ENCODE measurements at places on chromosomes 1 and 21.

DNA sequence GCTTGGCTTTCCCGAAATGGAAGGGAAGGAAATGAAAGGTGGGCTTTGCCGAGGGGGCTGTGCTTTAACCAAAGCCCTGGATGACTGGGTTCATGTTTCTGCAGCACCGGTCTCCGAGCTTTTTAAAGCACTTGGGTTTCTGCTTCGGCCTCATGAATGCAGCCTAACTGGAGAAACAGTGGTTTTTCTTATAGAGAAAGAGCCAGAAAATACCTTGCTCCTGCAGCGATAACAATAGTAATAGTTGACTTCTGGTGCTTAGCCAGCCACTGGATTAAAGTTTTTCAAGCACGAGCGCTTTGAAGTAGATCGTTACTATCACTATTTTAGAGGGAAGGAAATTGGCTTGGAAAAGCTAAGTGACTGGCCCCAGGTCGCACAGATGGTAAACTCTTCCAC, 500 bp upstream of the DOCK7 start:
- no peak for DNase-seq

- no peak for DNase-seq
Measured at GRCh38 chr21:36415375-36415774, 30.2 kb downstream of the CHAF1B start.

- no peak for DNase-seq
Measured at GRCh38 chr1:197277166-197277565, 9.1 kb downstream of the CRB1 start.

GRCh38 chr1:29860056-29860455, 623.7 kb downstream of the PTPRU start:
- DNase-seq: no peak

DNA sequence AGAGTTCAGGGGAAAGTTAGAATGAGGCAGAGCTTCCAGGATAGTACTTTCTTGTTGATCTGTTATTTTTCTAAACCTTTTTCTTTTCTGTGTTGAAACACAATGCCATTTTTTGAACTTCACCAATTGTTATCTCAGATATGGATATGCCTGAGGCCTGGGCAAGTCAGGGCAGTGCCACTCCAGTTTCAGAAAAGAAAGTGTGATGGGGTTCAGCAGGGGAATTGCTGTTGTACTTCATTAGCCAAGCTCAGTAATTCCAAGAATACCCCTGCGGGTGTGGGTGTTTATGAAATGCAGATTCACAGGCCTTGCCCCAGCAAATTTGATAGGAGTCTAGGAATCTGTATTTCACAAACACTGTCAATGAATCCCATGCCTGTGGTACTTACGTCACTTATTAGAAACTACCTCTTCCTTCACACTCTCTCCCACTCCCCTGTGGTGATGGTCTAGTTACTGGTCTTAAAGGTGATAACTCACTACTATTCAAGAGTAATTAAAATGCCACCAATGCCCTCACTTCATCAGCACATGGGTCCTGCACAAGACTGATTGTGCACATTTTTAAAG, 142.3 kb downstream of the PBX1 start:
- DNase-seq: no peak

- DNase-seq: no peak
Measured at GRCh38 chr1:180528868-180529470, 26.6 kb upstream of the ACBD6 start.

DNA sequence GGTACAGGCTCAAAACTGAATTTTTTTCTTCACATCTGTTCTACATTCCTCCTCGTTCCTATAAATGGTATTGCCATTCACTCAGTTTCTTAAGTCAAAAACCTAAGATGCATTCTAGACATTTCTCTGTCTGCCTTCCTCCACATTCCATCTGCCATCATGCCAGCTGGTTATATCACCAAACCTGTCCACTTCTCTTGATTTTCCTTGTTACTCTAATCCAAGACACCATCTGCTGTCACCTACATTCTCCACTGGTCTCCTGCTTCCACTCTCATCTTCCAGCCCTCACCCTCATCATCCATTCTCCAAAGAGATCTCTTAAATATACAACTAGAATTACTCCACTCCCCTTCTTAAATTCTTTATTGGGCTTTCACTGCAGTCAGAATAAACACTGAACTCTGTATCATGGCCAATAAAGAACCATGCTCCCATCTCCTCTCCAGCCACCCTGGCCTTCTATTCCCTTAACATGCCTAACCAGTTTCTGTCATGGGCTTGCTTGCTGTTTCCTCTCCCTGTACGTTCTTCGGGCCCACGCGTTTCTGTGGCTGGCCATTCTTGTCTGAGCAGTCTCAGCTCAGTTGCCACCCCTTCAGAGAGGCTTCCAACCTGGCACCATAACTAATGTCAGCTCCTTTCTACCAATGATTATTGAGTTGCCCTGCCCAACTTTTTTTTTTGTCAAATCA, 278.3 kb downstream of the ST6GALNAC3 start:
- DNase-seq: no peak

DNA sequence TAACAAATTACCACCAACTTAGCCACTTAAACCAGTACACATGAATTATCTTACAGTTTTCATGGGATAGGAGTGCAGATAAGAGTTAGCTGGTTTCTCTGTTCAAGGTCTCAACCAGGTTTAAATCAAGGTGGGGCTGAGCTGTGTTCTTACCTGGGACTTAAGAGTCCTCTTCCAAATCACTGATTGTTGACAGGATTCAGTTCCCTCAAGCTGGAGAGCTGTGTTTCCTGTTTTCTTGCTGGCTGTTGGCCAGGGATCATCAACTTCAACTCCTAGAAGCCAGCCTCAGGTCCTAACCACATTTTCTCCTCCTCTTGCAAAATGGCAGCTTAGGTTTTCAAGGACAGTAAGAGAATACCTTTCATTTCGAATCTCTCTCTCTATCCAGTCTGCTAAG, 123.8 kb upstream of the CHRM3 start:
- no peak for DNase-seq

- DNase-seq: no peak
Measured at GRCh38 chr1:73626326-73626725, 571.6 kb downstream of the LRRIQ3 start.

GRCh38 chr1:244074559-244075171, 23.6 kb downstream of the ZBTB18 start:
- DNase-seq: peak; percentile 72

DNA sequence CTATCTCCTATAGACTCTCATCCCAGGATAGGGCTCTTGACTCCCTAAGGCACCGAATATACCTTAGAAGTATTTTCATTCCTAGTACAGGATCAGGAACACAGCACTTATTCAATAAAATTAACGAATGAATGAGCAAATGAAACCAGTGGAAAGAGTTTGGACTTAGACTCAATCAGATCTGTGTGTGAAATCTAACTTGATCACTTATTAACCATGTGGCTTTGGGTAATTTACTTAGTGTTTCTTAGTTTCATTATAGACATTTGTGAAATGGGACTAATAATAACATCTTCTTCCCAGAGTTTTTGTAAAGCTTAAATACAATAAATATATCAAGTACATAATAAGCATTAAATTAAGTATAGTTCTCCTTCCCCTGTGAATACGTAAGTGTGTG, 230.1 kb downstream of the ADGRL2 start:
- no peak for DNase-seq

DNA sequence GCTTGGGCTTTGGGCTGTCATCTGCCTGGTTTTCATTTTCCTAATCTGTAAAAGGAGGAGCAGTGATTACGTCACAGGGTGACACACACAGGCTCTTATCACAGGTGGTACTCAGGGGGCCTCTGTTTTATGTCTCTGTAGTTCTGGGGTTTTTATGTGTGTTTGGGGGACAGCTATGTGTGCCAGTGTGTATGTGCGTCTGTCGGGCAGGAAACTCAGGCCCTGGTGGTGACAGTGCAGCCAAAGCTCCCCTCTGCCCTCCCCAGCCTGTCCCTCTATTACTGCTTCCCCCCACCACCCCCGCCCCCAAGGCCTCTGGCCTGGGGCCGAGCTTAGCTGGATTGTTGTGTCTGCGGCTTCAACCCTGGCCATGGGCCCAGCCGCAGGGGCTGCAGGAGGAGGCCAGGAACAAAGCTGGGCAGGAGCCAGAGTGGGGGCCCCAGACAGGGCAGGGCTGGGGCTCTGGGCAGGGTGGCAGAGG, 13.3 kb downstream of the MFAP2 start:
- DNase-seq: no peak

GRCh38 chr1:162704673-162705424, 72.6 kb downstream of the DDR2 start:
- DNase-seq: no peak

DNA sequence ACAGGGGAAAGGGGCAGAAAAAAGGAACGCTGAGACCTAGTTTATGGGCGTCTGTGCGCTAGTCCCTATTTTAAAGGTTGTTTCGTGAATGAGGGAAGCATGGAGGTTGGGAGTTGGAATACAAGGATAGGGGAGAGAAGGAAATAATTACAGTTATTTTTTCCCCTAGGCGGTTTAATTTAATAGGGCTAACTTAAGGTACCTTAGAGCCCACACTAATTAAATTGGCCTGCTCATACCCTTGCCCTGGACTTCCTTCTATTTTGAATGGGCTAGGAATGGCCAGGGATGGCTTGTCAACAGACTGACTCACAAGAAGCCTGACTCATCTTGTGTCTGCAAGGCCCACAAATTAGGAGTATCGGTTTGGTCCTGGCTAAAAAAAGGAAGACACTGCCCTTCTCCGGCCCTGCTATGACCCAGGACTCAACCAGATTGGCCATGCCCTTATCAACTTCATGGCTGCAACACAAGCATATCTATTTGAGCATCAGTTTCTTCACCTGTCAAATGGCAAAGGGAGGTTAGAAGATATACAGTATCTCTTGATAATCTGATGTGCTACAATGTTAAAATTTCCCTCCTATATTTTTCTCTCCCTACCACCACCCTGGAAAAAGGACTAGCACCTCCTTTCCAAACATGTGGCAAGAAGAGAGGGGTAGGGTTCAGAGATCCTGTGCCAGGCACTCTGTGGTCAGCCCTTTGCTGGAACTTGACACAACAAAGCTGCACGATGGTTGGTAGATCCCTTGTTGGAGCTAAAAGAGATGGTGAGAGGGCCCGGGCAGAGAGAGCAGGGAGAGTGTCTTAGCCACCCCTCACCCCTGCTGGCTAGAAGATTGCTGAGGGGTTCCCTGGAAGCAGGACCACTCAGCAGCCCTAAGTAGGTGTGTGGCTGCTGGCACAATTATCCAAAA, 2.2 kb upstream of the SSBP3 start:
- no peak for DNase-seq

DNA sequence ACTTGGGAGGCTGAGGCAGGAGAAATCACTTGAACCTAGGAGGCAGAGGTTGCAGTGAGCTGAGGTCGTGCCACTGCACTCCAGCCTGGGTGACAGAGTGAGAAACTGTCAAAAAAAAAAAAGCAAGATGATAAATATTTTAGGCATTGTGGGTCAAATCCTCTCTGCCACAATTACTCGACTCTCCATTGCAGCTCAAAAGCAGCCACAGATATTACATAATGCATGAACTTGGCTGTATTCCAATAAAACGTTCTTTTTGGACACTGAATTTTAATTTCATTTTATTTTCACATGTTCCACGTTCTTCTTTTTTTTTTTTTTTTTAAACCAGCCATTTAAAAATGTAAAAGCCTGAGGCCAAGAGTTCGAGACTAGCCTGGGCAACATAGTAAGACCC, 69.4 kb downstream of the TCP10L start:
- DNase-seq: no peak

GRCh38 chr1:47814612-47815395, 182.4 kb downstream of the TRABD2B start:
- no peak for DNase-seq

DNA sequence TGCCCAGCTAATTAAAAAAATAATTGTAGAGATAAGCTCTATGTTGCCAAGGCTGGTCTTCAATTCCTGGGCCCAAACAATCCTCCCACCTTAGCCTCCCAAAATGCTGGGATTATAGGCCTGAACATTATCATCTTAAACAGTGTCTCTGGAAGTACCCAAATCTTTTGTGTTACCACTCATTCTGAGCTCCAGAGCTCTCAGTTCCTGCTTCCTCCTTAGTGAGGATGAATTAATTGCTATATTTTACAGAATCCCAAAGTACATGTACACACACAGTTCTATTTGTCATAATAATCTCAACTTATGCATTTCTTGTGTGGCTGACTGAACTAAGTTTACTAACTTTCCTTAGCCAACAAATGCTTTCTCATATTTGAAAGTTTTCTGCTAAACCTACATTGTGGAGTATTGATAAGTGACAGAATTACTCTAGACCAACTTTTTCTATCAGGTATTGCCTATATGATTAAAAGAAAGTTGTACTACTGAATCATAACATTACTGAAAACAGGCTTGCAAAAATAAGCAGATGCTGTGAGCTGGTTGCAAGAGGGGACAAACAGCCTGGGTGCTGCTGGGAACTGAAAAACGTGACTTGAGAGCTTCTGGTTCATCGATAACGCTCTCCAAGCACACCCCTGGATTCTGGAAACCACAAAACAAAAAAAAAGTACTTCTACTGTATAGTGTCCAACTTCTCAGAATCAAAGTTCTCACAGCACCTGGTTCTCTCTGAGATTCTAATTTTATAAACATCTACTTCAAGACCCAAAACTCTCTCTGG, 15.3 kb downstream of the VAV3 start:
- peak; percentile 22 for DNase-seq

- DNase-seq: no peak
Measured at GRCh38 chr1:163346326-163346870, 24.6 kb downstream of the NUF2 start.

DNA sequence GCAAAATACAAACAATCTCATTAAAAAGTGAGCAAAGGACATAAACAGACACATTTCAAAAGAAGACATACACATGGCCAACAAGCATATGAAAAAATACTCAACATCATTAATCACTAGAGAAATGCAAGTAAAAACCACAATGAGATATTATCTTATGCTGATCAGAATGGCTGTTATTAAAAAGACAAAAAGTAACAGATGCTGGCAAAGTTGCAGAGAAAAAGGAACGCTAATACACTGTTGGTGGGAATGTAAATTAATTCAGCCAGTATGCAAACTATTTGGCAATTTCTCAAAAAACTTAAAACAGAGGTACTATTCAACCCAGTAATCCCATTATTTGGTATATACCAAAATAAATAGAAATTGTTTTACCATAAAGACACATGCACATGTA, 32.2 kb upstream of the TNFSF18 start:
- DNase-seq: no peak

- DNase-seq: no peak
Measured at GRCh38 chr1:6824665-6825368, 39.6 kb downstream of the CAMTA1 start.

- DNase-seq: no peak
Measured at GRCh38 chr21:26967062-26967913, at the start of gene ADAMTS5. TSS of gene ADAMTS5 (minus strand) at chr21:26967088. CDS start at chr21:26966391, 697 bp downstream.

- no peak for DNase-seq
Measured at GRCh38 chr21:39845571-39846130, 21.6 kb upstream of the PCP4 start.

GRCh38 chr1:89972024-89972423, 22.9 kb upstream of the ZNF326 start:
- DNase-seq: no peak

DNA sequence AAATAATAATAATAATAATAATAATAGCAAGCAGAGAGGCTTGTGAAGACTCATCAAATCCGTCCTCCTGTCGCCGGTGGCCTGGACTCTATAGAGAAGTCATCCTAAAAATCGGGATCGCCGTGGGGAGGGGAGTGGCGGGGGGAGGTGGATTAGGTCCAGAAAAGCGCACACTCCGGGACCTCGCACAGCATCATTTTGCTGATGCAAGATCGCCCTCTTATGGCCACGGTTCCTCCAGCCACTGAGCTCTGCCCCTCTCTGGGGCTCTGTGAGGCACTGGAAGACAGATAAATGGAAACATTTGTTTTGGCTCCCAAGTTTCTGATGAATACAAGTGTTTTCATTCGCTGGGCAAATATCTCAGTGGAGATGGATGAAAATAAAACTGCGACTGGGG, 612.0 kb downstream of the MATN1 start:
- peak; percentile 32 for DNase-seq
